ENCODE measurements at places on chromosomes 2 and 18.

GRCh38 chr2:231769170-231770136 is 11.6 kb downstream of the PDE6D start:
- no peaks in the 10 kb centered on the region for H3K4me1 ChIP-seq
- no peaks in the 10 kb centered on the region for H3K27me3 ChIP-seq
- DNase-seq = no peak

GRCh38 chr2:45373534-45373933 is 237.5 kb downstream of the SRBD1 start:
- no peak for DNase-seq
- no peak overlapping the region for H3K4me3 ChIP-seq
- no peaks in the 10 kb centered on the region for H3K36me3 ChIP-seq
- no peak overlapping the region for H3K27ac ChIP-seq

DNA sequence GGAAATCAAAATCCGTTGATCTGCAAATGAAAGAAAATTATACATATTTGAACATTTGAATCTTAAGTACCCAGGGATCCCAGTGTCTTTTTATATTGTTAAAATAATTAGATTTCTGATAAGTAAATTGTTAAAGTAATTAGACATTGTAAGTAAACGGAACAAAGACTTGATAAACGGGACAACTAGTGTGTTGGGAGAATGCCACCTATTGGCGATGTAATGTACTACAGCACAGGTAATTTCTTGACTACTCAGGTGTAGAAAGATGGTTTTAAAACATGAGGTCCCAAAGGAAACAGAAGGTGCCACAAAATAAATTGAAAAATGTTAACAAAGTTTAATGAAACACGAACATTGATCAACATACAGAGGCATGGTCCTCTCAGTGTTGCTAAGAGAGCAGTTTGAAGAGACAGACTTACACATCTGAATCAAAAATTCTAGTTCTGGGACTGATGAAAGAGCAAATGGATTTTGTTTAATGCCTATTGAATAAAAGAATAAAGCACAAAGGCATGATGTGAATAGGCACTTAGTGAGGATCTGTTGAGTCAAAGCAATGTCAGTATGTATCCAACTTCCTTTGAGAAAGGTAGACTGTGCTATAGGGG is 103.4 kb upstream of the RASGRP3 start:
- no peaks in the 10 kb centered on the region for H3K27me3 ChIP-seq
- H3K4me1 ChIP-seq = peaks cover 17% of the 10 kb centered on the region
- no peak overlapping the region for H3K4me3 ChIP-seq

DNA sequence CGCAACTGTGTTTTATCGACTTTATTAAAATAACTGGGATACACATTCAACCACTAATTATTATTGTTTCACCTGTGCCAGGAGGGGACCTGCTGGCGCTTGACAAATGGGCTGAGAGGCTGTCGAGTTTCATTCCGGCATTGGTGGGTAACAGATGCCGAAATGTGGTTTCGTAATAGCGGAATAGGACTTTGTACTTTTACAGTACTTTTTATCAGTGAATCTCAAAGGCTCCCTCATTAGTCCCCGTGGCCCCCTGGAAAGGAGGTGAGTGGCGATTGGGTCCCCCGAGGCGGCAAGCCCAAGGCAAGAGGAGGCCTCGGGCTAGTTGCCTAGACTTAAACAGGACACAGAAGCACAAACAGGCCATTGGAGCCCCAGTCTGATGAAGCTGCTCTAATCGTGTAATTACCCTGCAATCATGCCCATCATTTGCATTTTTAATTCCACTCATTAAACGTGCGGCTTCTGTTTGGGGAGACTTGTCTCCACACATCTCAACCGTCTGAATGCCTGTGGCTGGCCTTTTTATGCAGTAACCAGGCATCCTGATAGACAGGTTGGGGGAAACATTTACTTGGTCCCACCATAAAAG is 193.2 kb downstream of the INO80D start:
- H3K4me3 ChIP-seq = no peak overlapping the region
- H3K4me1 ChIP-seq = no peaks in the 10 kb centered on the region
- DNase-seq = no peak
- no peak overlapping the region for H3K27ac ChIP-seq
- H3K36me3 ChIP-seq = no peaks in the 10 kb centered on the region
- no peaks in the 10 kb centered on the region for H3K27me3 ChIP-seq

- no peak overlapping the region for H3K27ac ChIP-seq
- no peak for DNase-seq
- peaks cover 41% of the 10 kb centered on the region for H3K4me1 ChIP-seq
- no peaks in the 10 kb centered on the region for H3K27me3 ChIP-seq
Observed at GRCh38 chr2:128320906-128321771, 2.5 kb upstream of the HS6ST1 start.

DNA sequence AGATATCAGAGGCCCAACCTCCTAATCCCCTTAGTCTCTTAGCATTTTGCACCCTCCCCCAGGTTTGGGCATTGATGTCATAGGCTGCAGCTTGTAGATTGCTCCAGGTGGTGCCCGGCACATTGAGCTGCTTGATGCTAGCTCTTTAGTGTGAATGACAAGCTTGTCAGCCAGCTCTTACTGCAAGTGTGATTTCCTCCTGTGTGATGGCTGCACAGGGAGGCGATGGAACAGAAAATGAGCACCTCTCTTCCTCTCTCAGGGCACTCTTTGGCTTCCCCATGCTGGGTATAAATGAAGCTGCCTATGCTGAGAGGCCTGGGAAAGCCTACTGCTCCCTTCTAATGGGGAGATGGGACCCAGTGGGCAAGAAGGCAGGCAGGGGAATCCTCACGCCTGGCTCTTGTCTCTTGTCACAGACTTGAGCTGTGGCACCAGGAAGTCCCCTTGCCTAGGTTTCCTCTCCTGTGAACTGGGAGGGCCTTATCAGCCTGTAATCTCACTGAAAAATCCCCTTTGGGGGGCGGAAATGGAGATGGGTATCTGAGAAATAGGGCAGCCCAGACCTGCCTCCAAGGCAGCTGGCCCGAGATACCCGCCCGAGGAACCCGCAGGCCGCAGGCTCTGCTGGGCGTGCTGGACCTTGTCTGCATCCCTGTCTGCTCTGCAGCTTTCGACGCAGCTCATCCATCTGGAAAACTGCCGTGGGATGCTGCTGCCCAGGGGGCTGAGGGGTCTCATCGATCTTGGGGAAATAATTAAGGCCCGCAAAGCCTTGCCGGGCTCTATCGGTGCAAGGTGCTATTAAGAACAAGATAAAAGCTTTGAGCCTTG is 163.5 kb upstream of the CXCR4 start:
- DNase-seq = no peak
- H3K4me3 ChIP-seq = no peak overlapping the region
- no peaks in the 10 kb centered on the region for H3K27me3 ChIP-seq
- H3K27ac ChIP-seq = no peak overlapping the region

GRCh38 chr2:154466226-154466625 is 232.3 kb upstream of the KCNJ3 start:
- DNase-seq = no peak
- H3K4me3 ChIP-seq = no peak overlapping the region
- H3K27me3 ChIP-seq = no peaks in the 10 kb centered on the region
- no peak overlapping the region for H3K27ac ChIP-seq

DNA sequence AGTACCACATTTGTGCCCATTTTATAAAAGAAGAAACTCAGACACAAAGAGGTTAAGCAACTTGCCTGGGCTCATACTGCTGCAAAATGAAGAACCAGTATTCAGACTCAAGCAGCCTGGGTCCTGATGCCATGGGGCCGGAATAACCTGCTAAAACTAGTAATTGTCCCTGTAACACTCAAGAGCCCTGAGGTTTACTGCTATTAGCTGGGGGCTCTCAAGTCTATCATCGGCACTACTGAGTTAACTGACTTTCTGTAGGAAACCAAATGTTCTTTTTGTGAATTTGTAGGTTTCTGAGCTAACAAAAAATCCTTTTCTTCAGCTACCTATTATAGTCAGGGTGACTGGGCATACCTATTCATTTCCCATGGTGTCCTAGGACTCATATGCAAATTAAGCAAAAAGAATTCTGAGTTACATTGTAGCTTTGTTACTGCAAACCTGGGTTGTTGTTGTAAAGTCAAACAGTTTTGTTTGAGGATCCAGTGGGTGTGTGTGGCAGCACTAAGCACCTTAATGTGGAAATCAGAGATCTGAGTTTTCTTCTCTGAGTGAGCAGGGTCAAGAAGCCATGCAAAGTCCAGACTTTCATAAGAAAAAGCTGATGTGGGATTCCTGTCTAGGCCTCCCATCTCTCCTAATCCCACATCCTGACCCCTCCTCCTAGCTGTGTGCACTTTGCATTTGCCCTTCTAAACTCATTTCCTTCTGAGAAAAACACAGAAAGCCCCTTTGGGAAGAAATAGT is 72.4 kb upstream of the TNP1 start:
- no peak overlapping the region for H3K27ac ChIP-seq
- no peak overlapping the region for H3K4me3 ChIP-seq
- no peaks in the 10 kb centered on the region for H3K27me3 ChIP-seq
- peaks cover 7% of the 10 kb centered on the region for H3K4me1 ChIP-seq
- DNase-seq = no peak

DNA sequence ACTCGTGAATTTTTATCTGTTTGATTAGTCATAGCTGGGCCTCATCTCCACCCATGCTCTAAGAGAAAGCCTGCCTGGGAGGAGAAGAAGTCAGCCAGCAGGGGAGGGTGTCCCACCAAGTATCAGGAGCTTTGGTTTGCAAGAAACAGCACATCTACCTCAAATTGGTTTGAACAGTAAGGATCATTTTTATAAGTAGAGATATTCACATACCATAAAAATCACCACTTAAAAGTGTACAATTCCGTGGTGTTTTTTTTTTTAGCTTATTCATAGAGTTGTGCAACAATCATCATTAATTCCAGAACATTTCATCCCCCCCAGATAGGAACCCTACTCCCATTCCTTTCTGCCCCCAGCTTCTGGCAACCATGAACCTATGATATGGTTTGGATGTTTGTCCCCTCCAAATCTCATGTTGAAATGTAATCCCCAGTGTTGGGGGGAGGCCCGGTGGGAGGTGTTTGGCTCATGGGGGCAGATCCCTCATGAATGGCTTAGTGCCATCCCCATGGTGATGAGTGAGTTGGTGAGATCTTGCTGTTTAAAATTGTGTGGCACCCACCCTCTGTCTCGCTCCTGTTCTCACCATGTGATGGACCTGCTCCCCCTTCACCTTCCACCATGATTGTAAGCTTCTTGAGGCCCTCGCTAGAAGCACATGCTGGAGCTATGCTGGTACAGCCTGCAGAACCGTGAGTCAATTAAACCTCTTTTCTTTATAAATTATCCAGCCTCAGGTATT is 36.2 kb upstream of the HS6ST1 start:
- no peaks in the 10 kb centered on the region for H3K27me3 ChIP-seq
- H3K36me3 ChIP-seq = no peaks in the 10 kb centered on the region
- no peak for DNase-seq
- H3K27ac ChIP-seq = no peak overlapping the region
- H3K4me3 ChIP-seq = no peak overlapping the region
- H3K4me1 ChIP-seq = no peaks in the 10 kb centered on the region

- H3K36me3 ChIP-seq = no peaks in the 10 kb centered on the region
- H3K4me1 ChIP-seq = peaks cover 31% of the 10 kb centered on the region
- no peaks in the 10 kb centered on the region for H3K27me3 ChIP-seq
- DNase-seq = no peak
- H3K4me3 ChIP-seq = no peak overlapping the region
Observed at GRCh38 chr2:15557887-15558311, 3.2 kb downstream of the NBAS start.

GRCh38 chr2:237731663-237732062 is 66.9 kb upstream of the RBM44 start:
- peak overlapping the region; percentile 79 for H3K27ac ChIP-seq
- no peaks in the 10 kb centered on the region for H3K27me3 ChIP-seq
- H3K4me3 ChIP-seq = no peak overlapping the region
- peaks cover 29% of the 10 kb centered on the region for H3K36me3 ChIP-seq

GRCh38 chr2:170737821-170738220 is 22.7 kb downstream of the SP5 start:
- no peak for DNase-seq
- H3K36me3 ChIP-seq = no peaks in the 10 kb centered on the region
- no peak overlapping the region for H3K27ac ChIP-seq
- H3K4me1 ChIP-seq = no peaks in the 10 kb centered on the region
- H3K27me3 ChIP-seq = no peaks in the 10 kb centered on the region

GRCh38 chr2:190462611-190463010 is 54.5 kb downstream of the MFSD6 start:
- no peaks in the 10 kb centered on the region for H3K27me3 ChIP-seq
- no peak overlapping the region for H3K27ac ChIP-seq
- H3K4me1 ChIP-seq = no peaks in the 10 kb centered on the region
- no peak for DNase-seq
- no peaks in the 10 kb centered on the region for H3K36me3 ChIP-seq
- no peak overlapping the region for H3K4me3 ChIP-seq

GRCh38 chr2:73716543-73717250 is 20.4 kb downstream of the TPRKB start:
- no peak overlapping the region for H3K4me3 ChIP-seq
- no peaks in the 10 kb centered on the region for H3K36me3 ChIP-seq
- H3K4me1 ChIP-seq = no peaks in the 10 kb centered on the region
- H3K27ac ChIP-seq = peak overlapping the region; percentile 14

GRCh38 chr18:48352051-48352755 is 57.0 kb downstream of the ZBTB7C start:
- H3K27ac ChIP-seq = no peak overlapping the region
- no peak for DNase-seq
- H3K4me1 ChIP-seq = peaks cover 10% of the 10 kb centered on the region
- no peak overlapping the region for H3K4me3 ChIP-seq
- H3K27me3 ChIP-seq = no peaks in the 10 kb centered on the region

DNA sequence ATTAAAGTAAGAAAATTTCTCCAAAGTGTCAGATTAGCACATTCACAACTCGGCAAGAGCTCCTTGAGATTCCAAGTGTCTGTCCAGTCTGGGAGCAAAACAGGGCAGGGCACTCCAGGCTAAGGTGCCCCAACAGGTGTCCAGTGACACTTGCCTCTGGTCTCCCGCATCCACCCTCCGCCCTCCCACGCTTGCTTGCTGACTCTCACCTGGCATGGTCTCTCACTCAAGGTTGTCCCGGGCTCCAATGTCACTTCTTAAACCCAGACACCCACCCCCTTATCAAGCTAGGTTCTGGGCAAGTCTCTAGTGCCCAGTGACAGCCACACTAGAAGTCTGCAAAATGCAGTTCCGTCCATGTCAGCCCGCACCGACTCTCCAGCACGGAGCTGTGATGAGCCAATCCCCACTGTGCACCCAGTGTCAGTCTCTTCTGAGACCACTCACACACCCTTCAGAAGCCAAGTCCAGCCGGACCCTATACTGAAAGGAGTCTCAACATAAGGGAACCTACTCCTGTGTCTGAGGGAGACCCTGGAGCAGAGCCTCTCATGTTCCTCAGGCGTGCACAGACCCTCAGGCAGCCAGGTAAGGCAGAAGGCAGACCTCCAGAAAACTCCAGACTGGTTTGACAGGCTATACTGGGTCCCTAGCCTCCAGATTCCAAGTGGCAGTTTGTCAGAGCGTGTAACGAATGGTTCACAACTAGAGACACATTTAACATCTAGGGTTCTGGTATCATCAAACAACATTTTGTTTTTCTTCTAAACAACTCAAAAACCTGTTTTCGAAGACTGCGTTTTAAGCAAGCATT is 45.6 kb downstream of the HDLBP start:
- H3K36me3 ChIP-seq = peaks cover 43% of the 10 kb centered on the region
- H3K4me3 ChIP-seq = no peak overlapping the region
- DNase-seq = no peak
- no peak overlapping the region for H3K27ac ChIP-seq
- peaks cover 48% of the 10 kb centered on the region for H3K4me1 ChIP-seq
- no peaks in the 10 kb centered on the region for H3K27me3 ChIP-seq

GRCh38 chr18:44564922-44565321 is 115.8 kb upstream of the SETBP1 start:
- H3K27me3 ChIP-seq = no peaks in the 10 kb centered on the region
- H3K4me1 ChIP-seq = no peaks in the 10 kb centered on the region
- no peak overlapping the region for H3K4me3 ChIP-seq
- no peak overlapping the region for H3K27ac ChIP-seq
- no peak for DNase-seq

GRCh38 chr2:224646242-224646846 is 61.2 kb upstream of the CUL3 start:
- no peak overlapping the region for H3K4me3 ChIP-seq
- no peak overlapping the region for H3K27ac ChIP-seq
- no peak for DNase-seq
- no peaks in the 10 kb centered on the region for H3K4me1 ChIP-seq
- H3K36me3 ChIP-seq = no peaks in the 10 kb centered on the region

All from heart right ventricle (tissue), 16 donors.